Esophagus squamous epithelium (tissue), 5 donors: ENCODE measurements at places on chromosomes 7 and 10.

DNA sequence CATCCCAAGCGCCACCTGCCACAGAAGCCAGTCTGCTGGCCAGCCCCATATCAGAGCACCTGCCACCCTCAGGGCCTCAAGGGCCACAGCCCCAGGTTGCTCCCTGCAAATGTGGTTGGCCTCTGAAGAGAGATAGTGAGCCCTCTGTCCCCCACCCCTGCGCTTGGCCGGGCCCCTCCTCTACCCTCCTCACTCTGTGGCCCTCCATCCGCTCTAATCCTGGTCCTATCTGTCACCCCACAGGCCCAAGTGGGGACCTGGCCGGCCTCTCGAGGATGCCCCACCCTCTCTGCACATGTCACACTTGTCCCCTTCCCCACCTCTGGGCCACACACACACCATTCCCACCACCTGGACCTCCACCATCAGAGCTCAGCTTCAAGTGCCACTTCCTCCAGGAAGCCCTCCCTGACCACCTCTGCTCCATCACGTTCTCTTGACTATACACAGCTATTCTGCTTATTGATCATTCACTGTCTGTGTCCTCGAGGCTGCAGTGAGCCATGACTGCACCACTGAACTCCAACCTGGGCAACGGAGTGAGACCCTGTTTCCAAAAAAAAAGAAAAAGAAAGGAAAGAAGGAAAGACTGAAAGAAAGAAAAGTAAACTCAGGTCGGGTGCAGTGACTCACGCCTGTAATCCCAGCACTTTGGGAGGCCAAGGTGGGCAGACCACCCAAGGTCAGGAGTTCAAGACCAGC lies 42.4 kb downstream of the TNRC18 start:
- DNase-seq, result no peak

- no peak for DNase-seq
These were observed 28.6 kb downstream of the SMKR1 start for GRCh38 chr7:129530795-129531391.

DNA sequence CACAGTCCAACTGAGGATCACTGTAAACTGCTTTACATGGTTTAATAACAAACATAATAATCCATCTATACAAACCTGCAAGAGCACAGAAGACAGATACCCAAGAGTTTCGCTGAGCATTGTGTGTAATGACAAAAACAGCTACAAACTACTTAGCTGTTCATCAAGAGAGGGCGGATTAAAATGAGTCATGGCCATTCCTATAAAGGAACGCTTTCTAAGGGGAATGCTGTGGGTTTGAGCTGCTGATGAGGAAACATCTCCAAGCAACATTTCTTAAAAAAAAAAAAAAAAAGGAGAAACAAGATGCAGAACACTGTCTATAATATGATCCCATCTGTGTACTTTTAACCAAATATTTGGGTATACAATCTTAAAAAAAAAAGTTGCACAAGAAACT lies 33.8 kb downstream of the VOPP1 start:
- no peak for DNase-seq

- DNase-seq, result no peak
These were observed 17.1 kb upstream of the IL6 start for GRCh38 chr7:22709857-22710256.

- DNase-seq, result no peak
These were observed 134.8 kb downstream of the PHTF2 start for GRCh38 chr7:77933394-77933793.

- no peak for DNase-seq
These were observed 156.1 kb downstream of the KIF20B start for GRCh38 chr10:89857431-89858042.

- no peak for DNase-seq
These were observed 78.5 kb downstream of the CREB5 start for GRCh38 chr7:28490831-28491230.

DNA sequence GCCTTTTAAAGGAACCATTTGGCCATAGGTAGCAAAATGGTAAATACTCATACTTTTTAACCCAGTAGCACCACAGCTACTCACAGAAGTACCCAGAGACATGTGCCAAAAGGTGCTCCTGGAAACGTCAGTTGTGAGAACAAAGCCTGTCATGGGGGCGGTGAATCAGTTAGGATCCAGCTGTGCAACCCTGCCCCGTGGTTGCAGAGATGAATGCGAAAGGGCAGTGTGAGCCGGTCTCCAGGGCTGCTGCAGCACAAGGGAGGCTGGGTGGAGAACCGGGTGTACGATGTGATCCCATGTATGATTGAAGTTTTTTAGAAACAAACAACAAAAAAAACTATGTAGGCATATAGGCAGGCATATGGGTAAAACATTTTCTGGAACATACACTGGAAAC lies 1.3 kb upstream of the LRRC18 start:
- DNase-seq, result no peak

DNA sequence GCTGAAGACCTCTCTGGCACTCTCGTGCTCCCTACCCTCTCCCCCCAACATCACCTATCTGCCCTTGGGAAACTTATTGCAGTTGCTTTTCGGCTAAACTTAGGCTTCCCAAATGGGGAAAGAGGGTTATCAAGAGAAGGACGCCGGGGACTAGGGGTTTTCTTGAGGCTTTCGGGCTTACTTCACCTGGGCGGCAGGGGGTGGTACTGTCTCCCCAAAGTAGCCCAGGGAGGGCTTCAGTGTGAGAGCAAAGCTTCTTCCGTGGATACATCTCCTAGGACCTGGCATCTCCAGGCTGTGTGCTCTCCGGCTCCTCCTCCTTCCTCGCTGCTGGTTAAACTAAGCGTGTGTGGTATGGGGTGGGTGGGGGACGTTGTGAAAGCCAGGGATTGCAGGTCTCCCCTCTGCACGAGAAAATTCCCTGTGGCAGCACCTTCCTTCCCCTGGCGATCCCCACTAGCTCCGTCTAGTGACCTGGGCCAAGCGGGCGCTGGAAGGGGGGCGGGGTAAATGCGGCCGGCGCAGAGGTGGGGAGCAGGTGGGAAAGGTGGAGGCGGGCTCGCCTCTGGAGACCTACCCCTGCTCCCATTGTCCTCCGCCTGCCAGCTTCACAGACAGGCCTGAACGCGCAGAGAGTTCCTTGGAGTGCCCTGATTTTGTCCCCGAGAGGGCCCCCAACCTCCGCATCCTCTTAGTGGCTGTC lies 1.1 kb downstream of the PLXDC2 start:
- DNase-seq, result no peak

- DNase-seq, result no peak
These were observed 1.4 kb downstream of the HPSE2 start for GRCh38 chr10:99234041-99234790.

GRCh38 chr10:103545771-103546281 lies 52.3 kb downstream of the NEURL1 start:
- no peak for DNase-seq

- DNase-seq, result no peak
These were observed 23.6 kb upstream of the SEMA3C start for GRCh38 chr7:80942261-80943041.

DNA sequence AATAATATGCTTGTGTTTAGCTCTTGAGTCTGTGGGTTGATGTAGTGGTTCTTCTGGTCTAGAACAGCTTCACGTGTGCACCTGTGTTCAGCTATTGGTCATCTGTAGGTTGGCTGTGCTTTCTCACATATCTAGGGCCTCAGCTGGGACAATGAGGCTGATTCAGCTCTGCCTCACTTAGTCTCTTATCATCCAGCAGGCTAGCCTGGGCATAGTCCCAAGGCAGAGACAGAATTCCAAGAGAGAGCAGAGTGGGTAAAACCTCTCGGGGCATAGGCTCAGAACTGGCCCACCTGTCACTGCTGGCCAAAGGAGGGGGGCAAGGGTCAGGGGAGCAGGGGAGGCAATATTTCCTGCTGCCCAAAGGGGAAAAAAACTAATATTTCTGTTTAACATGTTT lies 32.0 kb upstream of the MXI1 start:
- no peak for DNase-seq

GRCh38 chr10:56258991-56259390 lies 102.1 kb downstream of the ZWINT start:
- DNase-seq, result no peak

GRCh38 chr7:30348083-30348560 lies 63.7 kb downstream of the ZNRF2 start:
- no peak for DNase-seq

GRCh38 chr7:68868978-68869377 lies 729.3 kb upstream of the AUTS2 start:
- no peak for DNase-seq

GRCh38 chr10:77581738-77582137 lies 55.9 kb downstream of the KCNMA1 start:
- DNase-seq, result no peak

DNA sequence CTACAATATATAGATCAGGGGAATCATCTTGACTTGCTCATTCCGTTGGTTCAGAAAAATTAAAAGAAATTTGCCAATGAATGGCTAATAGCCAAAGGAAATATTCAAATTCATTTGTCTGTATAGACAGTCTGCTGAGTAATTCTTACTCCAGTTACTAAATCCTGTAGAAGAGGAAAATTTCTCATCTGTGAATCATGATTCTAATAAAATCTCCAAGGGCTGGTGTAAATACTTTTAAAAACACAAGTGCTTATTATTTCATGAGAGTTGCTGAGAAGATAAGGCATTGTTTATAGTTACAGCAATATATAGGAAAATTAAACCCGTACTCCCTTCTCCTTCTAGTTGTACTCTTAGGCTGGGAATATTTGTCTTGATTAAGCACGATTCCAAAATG lies 53.0 kb downstream of the WNT2 start:
- no peak for DNase-seq

DNA sequence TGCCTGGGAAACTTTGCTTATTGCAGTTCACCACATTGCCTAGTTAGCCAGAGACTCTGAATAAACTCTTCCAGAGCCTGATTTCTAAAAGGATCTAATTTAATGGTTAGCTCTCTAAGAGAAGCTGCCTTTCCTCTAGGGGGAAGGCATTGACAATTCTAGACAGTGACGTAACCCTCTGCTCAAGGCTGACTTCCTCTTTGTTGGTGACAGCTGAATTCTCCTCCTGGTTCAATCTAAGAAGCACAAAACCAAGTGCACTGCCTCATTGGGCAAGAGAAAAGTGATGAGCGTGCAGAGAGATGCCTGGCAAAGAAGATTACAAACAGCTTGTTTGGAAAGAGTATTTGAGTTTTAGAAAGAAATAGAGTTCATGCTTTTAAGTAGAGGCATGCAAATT lies 102.7 kb downstream of the MACC1 start:
- DNase-seq, result no peak

DNA sequence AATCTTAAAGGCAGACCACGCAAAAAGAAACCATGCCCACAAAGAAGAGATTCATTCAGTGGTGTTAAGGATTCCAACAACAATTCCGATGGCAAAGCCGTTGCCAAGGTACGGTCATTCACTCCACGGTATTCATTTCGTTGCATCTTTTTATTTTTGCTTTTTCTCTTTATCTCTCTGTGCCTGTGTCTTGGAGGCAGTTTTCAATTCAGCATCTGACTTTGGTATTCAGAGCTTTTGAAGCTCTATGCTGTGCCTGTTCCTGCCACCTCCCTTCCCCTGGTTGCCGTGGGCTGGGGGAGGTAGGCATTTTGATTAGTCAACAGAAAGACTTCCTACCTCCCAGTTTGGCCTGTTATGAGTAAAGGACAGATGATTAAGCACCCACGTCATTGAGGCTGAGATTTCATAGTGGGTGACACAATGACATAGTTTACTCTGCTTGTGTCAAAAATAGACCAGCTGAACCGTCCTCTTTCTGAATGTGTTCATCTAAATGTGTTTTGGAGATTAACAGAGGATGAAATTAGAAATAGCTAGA lies 149.5 kb downstream of the ARID5B start:
- DNase-seq, result no peak

DNA sequence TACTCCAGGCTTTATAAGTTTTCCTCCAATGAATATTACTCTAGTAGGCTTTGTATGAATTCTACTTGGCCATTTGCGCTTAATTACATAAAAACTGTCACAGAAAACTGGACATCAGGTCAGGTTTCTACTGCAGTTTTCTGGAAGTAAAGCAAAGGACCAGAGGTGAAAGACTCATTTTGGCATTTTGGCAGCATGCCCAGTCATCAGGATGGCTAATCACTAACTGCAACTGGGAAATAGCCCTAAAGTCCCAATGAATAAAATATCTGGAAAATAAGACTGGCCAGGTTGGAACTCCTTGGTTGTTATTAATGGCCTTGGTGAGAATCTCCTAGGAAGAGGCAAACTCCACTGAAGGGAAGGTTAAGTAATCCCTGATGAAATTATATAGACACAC lies 75.5 kb downstream of the COPG2 start:
- DNase-seq, result no peak

DNA sequence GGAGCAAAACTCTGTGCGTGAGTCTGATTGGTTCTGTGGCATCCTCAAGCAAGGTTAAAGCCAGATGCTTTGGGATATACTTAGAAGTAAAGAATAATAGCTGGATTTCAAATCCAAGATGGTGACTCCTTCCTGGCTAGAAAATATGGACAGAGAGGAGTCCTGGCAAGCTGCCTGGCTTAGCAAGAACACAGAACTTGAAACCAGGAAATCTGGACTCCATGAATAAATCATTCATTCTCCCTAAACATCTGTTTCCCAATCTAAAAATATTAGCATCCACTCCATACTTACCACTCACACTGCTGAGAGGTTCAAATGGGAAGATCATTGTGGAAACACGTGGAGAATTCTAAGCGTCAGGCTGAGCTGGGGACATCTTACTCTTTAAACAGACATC lies 1074.1 kb upstream of the AUTS2 start:
- DNase-seq, result no peak
